Endodermal cell (in vitro differentiated cells): ENCODE measurements at places on chromosomes 13 and 19. TPM values are rescaled to one million over a fixed set of nuclear protein-coding genes. Genes with fewer than 3 reads are reported as not detected.

Gene PRTN3
- total RNA-seq = 1.2 TPM in 1 of 3 replicates, not detected in the others

GRCh38 chr13:112605531-112605990 lies 17.6 kb upstream of the TUBGCP3 start:
- DNase-seq = no peak

DNA sequence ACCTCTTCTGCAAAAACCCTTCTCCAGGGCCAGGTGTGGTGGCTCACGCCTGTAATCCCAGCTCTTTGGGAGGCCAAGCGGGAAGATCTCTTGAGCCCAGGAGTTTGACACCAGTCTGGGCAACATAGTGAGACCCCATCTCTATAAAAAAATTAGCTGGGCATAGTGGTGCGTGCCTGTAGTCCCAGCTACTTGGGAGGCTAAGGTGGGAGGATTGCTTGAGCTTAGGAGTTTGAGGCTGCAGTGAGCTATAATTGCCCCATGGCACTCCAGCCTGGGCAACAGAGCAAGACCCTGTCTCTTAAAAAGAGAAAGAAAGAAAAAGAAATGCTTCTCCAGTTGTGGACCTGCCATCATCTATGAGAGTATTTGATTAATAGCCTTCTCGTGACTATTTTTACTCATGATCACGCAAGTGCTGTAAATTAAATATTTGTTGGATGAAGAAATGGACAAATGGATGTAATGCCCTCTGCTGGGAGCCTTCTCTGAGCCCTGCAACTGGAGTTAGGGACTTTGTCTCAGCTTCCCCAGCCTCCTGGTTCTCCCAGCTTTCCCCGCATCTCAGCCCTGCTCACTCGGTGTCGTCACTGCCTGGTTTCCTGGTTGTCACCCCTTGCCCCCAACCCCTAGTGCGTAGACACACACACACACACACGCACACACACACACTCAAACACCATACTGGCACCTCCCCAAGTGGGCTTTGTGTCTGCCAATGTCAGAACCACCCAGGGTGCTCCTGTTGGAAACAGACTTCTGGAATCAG lies 12.2 kb downstream of the WIZ start:
- DNase-seq = no peak

GRCh38 chr13:26656919-26657318 lies 99.4 kb downstream of the WASF3 start:
- DNase-seq = no peak

Gene ZNF665
- total RNA-seq = 4.6 to 9.4 TPM (median 8.6 TPM) in 3 replicates

Gene ZNF221
- total RNA-seq = 9.7 and 11.5 TPM in 2 replicates

Gene STAP2
- total RNA-seq = 13.3 and 15.7 TPM in 2 replicates

Gene ELSPBP1
- not detected in 2 replicates for total RNA-seq
